Left hindlimb (tissue), 1 donor: ENCODE measurements at places on chromosomes 13 and 19.
A peak's percentile ranks its signal among the peaks of the same experiment; 100 is the strongest.

- DNase-seq: peak; percentile 41
These were observed 129.5 kb downstream of the CYSLTR2 start for GRCh38 chr13:48783181-48783630.

- DNase-seq: no peak
These were observed 32.0 kb upstream of the IGFL1 start for GRCh38 chr19:46197314-46198070.

DNA sequence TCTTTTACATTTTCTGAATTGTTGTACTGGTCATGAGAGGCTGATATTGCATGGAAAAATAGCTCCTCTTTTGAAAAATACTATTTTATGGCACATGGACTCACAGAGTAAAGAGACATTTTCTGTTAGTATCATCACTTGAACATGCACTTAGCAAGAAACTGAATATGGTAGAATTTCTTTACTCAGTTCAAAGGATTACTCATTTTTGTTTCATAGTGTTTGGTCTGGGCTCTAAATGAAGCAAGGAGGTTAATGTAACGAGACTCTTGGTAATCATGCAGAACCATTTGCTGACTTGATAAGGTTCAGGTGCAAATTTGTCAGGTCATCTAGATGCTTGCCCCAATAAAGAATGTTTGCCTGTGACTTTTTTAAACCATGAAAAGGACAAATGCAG is 63.2 kb downstream of the GPC6 start:
- DNase-seq: no peak

GRCh38 chr13:105338773-105339172 is 1196.7 kb downstream of the EFNB2 start:
- DNase-seq: no peak

DNA sequence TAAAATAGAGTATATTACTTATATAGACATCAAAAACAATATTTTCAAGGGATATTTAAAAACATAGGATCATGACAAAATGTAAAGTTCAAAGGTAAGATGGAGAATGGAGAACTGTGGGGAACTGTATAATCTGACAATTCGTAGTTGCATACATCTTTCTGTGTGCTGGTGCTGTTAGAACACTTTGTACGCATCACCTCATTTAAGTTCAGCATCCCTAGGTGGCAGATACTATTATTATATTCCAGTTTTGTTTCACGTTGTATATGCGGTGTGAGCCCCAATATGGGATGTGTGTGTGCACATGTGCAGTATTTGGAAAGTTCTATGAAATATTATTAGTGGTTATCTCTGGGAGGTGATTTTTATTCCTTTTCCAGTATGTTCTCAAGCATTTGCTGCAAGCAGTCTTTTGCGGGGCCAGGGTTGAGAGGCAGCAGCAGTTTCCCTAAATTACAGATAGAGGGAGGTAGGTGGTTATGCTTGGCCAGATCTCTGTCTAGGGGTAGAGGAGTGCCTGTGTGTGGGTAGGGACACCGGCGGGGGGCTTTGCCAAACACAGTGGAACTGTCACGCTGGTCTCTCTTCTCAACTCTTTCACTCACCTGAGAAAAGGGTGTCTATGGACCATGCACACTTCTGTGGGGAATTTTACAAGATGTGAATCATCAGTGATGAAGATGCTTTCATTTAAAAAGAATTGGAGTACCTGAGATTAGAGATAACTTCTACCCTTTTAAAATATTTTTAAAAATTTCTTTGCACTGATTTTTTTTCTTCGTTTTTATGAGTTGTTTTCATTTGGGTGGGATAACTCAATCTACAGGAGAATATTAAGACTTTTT is 55.6 kb upstream of the ALOX5AP start:
- DNase-seq: no peak

GRCh38 chr19:40465025-40465556 is 454 bp downstream of the BLVRB start:
- DNase-seq: no peak
